ENCODE measurements at places on chromosomes 6 and 20. TPM values are rescaled to one million over a fixed set of nuclear protein-coding genes. Genes with fewer than 3 reads are reported as not detected.

Gene FOXQ1
- 0.66 TPM for total RNA-seq

DNA sequence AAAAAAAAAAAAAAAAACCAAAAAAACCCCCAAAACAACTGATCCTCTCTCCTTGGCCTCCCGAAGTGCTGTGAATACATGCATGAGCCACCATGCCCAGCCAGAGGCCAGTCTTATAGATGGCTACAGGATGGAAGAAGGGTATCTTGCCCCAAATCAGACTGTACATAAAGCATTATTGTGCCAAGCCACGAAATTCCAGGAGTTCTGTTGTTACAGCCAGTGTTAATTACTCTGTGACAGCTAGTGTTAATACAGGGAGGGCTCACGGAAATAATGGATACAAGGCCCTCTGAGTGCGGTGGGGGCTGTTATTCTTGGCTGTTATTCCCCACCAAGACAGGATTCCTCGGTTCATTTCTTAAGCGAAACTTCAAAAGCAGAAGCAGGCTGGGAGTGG is 1.4 kb upstream of the CLPSL2 start:
- no peak for DNase-seq
- no peak overlapping the region for H3K4me3 ChIP-seq
- peaks cover 3% of the 10 kb centered on the region for H3K4me1 ChIP-seq
- no peak overlapping the region for H3K27ac ChIP-seq
- no peaks in the 10 kb centered on the region for H3K36me3 ChIP-seq

GRCh38 chr6:162917506-162917905 is 189.7 kb downstream of the PACRG start:
- H3K27me3 ChIP-seq: no peaks in the 10 kb centered on the region
- H3K36me3 ChIP-seq: no peaks in the 10 kb centered on the region
- H3K4me1 ChIP-seq: no peaks in the 10 kb centered on the region
- H3K27ac ChIP-seq: no peak overlapping the region
- DNase-seq: no peak

- no peak for DNase-seq
- no peaks in the 10 kb centered on the region for H3K27me3 ChIP-seq
- H3K36me3 ChIP-seq: peaks cover 11% of the 10 kb centered on the region
Measured at GRCh38 chr6:52672412-52673025, 1.6 kb downstream of the TMEM14A start.

GRCh38 chr20:62136283-62137091 is 6.7 kb downstream of the PSMA7 start:
- DNase-seq: no peak
- H3K27ac ChIP-seq: no peak overlapping the region
- peaks cover 8% of the 10 kb centered on the region for H3K4me1 ChIP-seq
- H3K4me3 ChIP-seq: no peak overlapping the region

Gene THEMIS
- not detected for total RNA-seq

Gene RAET1L
- total RNA-seq: not detected

GRCh38 chr6:122719176-122719575 is 60.3 kb upstream of the FABP7 start:
- no peak for DNase-seq
- no peaks in the 10 kb centered on the region for H3K4me1 ChIP-seq
- H3K36me3 ChIP-seq: no peaks in the 10 kb centered on the region
- H3K27ac ChIP-seq: no peak overlapping the region

DNA sequence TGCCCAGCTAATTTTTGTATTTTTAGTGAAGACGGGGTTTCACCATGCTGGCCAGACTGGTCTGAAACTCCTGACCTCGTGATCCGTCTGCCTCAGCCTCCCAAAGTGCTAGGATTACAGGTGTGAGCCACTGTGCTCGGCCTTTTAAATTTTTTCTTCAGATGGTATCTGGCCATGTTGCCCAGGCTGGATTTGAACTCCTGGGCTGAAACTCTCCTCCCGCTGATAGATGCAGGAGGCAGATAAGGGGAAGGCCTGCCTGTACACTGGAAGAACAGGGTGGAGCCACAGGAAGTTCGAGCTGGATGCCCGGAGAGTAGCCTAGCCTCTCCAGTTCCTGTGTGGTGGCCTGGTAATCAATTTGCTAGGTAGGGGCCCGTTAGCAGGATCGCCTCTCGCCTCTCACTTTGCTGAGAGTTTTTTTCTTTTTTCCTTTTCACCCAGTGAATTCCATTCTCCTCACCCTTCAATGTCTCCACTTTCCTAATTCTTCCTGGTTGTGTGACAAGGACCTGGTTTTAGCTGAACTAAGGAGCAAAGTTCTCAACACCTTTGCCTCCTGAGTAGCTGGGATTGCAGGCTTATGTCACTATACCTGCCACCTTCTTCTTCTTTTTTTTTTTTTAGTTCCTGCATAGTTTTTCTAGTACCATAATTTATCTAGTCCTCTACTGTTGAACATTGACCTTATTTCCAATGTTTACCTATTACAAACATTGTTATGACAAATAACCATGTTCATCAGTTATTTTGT is 19.4 kb upstream of the ITCH start:
- DNase-seq: no peak
- H3K36me3 ChIP-seq: no peaks in the 10 kb centered on the region
- peaks cover 9% of the 10 kb centered on the region for H3K4me1 ChIP-seq

DNA sequence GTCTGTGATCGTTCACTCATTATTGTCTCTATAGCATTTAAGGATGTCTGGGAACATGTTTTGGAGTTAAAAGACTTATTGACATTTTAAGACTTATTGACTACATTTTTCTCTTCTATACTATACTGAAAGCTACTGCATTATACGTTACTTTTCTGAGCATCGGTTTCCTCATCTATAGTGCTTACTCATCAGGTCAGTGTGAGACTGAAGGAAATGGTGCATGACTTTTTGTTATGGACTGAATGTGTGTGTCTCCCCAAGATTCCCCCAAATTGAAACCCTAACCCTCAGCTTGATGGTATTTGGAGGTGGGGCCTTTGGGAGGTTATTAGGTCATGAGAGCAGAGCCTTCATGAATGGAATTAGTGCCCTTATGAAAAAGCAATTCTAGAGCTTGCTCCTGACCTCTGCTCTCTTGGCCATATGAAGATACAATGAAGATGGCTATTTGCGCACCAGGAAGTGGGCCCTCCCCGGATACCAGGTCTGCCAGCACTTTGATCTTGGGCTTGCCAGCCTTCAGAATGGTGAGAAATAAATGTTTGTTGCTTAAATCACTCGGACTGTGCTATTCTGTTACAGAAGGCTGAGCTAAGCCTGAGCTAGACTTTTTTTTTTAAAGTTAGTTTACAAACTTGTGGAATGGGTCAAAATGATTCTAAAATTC is 243.7 kb upstream of the RREB1 start:
- no peaks in the 10 kb centered on the region for H3K27me3 ChIP-seq
- no peaks in the 10 kb centered on the region for H3K36me3 ChIP-seq
- H3K4me3 ChIP-seq: no peak overlapping the region
- no peaks in the 10 kb centered on the region for H3K4me1 ChIP-seq
- no peak for DNase-seq

GRCh38 chr6:33075568-33076405 is at the start of gene HLA-DPB1:
Gene HLA-DPB1, plus strand, starts transcription at chr6:33075990. Its CDS starts 52 bp downstream, at chr6:33076042.
- H3K27ac ChIP-seq: no peak within 1 kb of the TSS
- peak; percentile 18 for DNase-seq
- H3K4me1 ChIP-seq: no peaks in the 10 kb centered on the region

DNA sequence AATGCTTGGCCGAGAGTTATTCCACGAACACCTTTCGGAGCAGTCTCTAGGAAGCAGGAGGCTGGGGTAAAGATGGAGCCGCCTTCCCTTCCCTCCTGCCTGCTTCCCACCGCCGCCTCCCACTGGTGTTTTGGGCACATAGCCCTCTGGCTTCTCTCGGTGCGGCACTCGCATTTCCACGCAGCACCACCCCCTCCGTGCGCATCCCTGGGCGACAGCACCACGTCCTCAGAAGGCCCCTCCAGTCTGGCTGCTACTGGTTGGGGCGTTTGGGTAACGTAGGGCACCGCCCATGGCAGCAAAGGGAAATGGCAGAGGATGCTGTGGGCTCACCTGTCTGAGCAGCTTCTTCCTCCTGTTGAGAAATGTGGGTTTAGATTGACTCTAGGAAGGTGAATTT is 2.4 kb downstream of the COL20A1 start:
- peaks cover 35% of the 10 kb centered on the region for H3K27me3 ChIP-seq
- no peak overlapping the region for H3K27ac ChIP-seq
- 0 out of 2 replicates have a peak, but pooled peaks cover 4% of the 10 kb centered on the region for H3K4me1 ChIP-seq
- no peak for DNase-seq
